ENCODE measurements at places on chromosomes 3 and 15. TPM values are rescaled to one million over a fixed set of nuclear protein-coding genes. Genes with fewer than 3 reads are reported as not detected.

The TM6SF1 gene
- 1.9 TPM for polyA plus RNA-seq

The COPG1 gene
- polyA plus RNA-seq: 146 TPM

The TMC3 gene
- 0.17 TPM for polyA plus RNA-seq

The AQP9 gene
- polyA plus RNA-seq: 0.40 TPM

The SNX4 gene
- polyA plus RNA-seq: 60.1 TPM

The FEZF2 gene
- polyA plus RNA-seq: not detected

The TM4SF1 gene
- 51.6 TPM for polyA plus RNA-seq

The ADAMTS17 gene
- 2.0 TPM for polyA plus RNA-seq

The TGM5 gene
- polyA plus RNA-seq: not detected

The FBXW12 gene
- polyA plus RNA-seq: 0.99 TPM

The ZNF860 gene
- 3.3 TPM for polyA plus RNA-seq

The PODXL2 gene
- polyA plus RNA-seq: 42.0 TPM

The LIPC gene
- 11.8 TPM for polyA plus RNA-seq

The CYP8B1 gene
- 1.2 TPM for polyA plus RNA-seq

The CKMT1B gene
- polyA plus RNA-seq: 2.4 TPM

The IRAK2 gene
- polyA plus RNA-seq: 1.2 TPM

The EHHADH gene
- polyA plus RNA-seq: 32.8 TPM

The CNTN4 gene
- polyA plus RNA-seq: 28.3 TPM

The ASB14 gene
- 1.2 TPM for polyA plus RNA-seq

The UQCC5 gene
- polyA plus RNA-seq: 21.7 TPM

The UROC1 gene
- polyA plus RNA-seq: 0.17 TPM

The ISLR2 gene
- polyA plus RNA-seq: 1.1 TPM

The MAGEL2 gene
- polyA plus RNA-seq: 4.8 TPM

The NRROS gene
- 4.2 TPM for polyA plus RNA-seq

The PPM1L gene
- polyA plus RNA-seq: 6.5 TPM

The TMF1 gene
- polyA plus RNA-seq: 33.1 TPM

The SNTN gene
- polyA plus RNA-seq: not detected

The POTEB2 gene
- not detected for polyA plus RNA-seq

The CRABP1 gene
- polyA plus RNA-seq: 73.0 TPM

The SLC24A5 gene
- 0.30 TPM for polyA plus RNA-seq

The DTWD1 gene
- 36.2 TPM for polyA plus RNA-seq

The SERINC4 gene
- polyA plus RNA-seq: not detected

Measured in left renal cortex interstitium (tissue), 4 donors.